ENCODE measurements at places on chromosomes 16 and 17.

DNA sequence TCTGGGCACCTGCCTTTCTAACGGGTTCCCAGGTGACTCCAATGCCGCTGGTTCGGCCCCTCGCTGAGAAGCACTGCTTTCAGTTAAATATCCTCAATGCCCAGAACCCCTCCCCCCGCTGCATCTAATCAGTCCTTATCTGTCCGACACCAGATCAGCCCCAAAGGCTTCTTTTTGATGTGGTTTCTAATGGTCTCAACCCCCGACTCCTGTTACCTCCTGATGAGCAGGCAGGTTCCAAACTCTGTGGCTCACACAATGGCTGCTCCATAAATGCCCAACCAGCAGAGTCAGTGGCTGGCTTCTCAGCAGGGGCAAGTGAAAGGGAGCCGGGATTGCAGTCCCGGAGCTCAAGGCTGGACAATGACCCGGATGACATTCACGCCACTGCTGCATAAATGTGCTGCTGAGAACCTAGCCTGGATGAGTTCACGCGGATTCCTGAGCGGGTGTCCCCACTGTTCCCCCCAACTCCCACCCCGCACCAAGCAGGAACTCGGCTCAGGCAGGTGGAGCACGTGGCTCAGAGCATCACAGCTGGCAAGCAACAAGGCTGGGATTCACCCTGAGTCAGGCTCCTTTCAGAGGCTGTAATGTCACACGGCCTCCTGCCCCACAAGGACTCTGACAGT is 1.0 kb upstream of the SLC38A8 start:
- DNase-seq = no peak

- peak; percentile 55 for DNase-seq
These were observed 1.8 kb downstream of the ASGR1 start for GRCh38 chr17:7177191-7177953.

GRCh38 chr16:86884390-86884650 is 306.0 kb downstream of the FOXL1 start:
- DNase-seq = no peak

GRCh38 chr17:57441270-57441600 is 184.9 kb downstream of the MSI2 start:
- no peak for DNase-seq

GRCh38 chr16:11128211-11129141 is 127.5 kb downstream of the SOCS1 start:
- no peak for DNase-seq

GRCh38 chr17:45394913-45395568 is 37.6 kb downstream of the ARHGAP27 start:
- peak; percentile 74 for DNase-seq

GRCh38 chr17:36879027-36879426 is 58.2 kb upstream of the LHX1 start:
- no peak for DNase-seq

GRCh38 chr16:8818504-8819270 is 21.0 kb downstream of the PMM2 start:
- no peak for DNase-seq

GRCh38 chr16:9114112-9114511 is 22.7 kb downstream of the HAPSTR1 start:
- no peak for DNase-seq

DNA sequence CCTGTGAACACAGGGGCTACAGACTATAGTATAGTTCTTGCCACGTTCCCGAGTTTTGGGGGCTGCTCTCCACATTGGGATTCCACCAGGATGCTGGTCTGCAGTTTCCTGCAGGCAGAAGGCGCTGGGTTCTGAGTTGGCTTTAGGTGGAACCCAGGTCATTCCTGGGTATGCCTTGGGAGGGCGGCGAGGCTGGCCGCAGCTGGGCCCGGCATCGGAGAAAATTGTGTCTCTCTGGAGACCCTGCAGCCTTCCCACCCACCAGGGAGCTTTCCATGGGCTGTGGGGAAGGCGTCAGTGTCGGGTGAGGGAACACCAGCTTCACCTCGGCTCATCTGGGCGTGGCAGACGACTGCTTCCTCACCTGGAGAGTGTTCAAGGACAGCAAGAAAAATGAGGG is 183.6 kb downstream of the RAB11FIP4 start:
- no peak for DNase-seq

- no peak for DNase-seq
These were observed 21.2 kb downstream of the TRAF4 start for GRCh38 chr17:28765038-28765437.

DNA sequence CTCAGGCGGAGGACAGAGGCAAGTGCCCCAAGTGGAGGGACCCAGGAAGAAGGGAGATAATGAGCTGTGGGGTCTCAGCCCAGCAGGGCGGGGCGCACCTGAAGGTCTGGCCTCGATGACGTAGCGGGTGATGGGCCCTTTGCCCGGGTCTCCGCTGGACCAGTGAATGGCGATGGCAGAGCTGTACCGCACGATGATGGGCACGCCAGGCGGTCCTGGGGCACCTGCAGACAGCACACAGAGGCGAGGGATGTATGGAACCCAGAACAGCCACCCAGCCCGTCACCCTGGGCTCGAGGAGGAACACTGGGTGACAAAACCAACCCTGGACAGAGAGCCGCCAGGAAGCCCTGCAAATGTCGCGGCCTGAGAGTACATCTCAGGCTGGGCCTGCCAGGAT is 46.2 kb upstream of the CDC42EP4 start:
- DNase-seq = no peak

DNA sequence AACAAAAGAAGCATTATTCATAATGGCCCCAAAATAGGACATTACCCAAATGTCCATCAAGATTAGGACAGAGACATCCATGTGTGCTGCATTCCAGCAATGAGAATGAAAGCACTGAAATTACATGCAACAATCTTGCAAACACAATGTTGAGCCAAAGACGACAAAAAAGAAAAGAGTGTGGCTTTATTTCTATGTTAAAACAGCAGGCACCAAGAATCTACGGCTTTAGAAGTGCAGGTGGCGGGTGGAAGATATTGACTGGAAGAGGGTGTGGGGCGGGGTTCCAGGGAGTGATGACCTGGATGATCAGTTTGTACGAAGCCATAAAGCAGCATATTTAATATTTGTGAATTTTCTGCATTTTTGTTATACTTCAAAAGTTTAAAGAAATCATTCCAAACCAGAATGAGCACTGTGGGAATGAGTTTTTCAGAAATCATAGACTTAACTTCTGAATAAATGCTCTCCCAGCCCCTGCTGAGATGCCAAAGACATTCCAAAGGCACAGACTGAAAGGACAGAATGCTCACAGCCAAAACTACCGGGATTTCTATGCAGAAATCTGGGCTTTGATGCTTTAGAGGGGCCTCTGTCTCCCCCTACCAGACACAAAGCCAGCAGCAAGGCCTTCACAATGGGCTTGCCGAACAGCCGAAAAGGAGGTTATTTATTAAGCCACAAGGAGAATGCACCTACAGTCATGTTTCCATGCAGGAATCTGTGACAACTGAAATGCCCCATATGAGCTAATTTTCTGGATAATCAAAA is 361.6 kb downstream of the GRIN2A start:
- DNase-seq = no peak

DNA sequence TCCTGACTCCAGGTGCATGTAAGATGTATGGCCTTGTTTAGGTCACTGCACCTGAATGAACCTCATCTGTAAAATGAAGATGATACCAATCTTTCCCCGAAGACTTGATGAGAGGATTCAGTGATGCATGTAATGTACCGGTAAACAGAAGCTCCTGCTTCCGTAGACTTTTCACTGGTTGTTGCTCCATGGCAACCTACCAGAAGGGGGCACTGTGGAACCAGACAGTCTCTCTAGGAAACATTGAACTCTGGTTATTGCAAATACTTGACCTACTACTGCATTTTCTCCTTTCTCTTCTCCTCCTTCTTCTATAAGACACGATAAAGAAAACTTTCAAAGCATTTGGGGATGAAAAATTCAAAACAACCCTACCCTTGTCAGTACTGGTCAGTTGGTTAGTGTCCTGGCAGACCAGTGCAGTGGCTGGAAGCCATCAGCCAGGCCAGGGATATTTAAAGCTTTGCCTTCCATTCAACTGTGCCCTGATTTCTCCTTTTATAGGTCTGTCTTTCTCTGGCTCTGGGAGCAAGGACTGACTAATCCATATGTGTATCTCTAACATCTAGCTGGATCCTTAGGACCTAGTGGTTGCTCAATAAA is 667.4 kb upstream of the SALL1 start:
- peak; percentile 33 for DNase-seq

- no peak for DNase-seq
These were observed 2.8 kb upstream of the IL21R start for GRCh38 chr16:27398894-27399853.

GRCh38 chr17:63571632-63572310 is 21.5 kb downstream of the DCAF7 start:
- peak; percentile 45 for DNase-seq

DNA sequence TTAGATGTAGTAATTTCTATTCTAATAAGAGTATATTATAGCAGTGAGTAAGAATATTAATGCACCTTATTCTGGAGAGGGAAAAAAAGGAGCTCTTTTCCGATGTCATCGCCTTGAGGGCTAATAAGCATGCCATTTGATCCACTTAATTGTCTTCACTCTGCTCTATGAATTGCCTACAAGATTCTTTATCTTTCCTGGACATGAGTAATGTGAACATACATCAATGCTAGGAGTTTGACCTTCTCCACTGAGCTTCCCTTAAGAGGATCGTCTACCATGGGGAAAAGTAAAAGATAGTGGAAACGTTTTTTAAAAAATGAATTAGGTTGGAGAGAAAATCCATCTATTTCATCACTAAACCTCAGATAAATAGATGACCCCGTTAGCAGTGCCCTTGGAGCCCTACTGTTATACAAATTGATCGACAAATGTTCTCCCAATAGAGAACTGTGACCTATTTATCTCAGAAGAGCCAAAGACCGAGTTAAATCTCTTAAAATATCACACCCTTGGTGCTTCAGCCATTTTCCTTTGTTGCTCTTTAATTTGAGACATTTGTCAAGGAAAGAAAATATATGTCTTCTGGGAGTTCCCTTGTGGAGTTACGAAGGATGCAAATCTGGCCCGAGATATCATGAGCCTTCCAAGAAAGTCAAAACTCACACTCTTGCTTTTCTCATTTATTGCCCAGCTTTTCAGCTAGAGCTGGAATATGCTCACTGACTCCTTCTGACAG is 898.5 kb downstream of the KCNJ2 start:
- DNase-seq = no peak

- peak; percentile 34 for DNase-seq
These were observed 48.0 kb upstream of the CDYL2 start for GRCh38 chr16:80852261-80852872.

GRCh38 chr16:31087481-31087880 is 1.3 kb downstream of the PRSS53 start:
- DNase-seq = no peak

- no peak for DNase-seq
These were observed 29.6 kb upstream of the ABCA9 start for GRCh38 chr17:69090365-69090764.

- no peak for DNase-seq
These were observed 14.3 kb upstream of the PDK2 start for GRCh38 chr17:50080827-50081226.

GRCh38 chr17:41308918-41309359 is at the start of gene KRTAP16-1:
KRTAP16-1 (minus strand) TSS chr17:41309309; CDS start chr17:41309253, 56 bp downstream.
- no peak for DNase-seq

- DNase-seq = no peak
These were observed 48.9 kb downstream of the TEX2 start for GRCh38 chr17:64213995-64214811.

DNA sequence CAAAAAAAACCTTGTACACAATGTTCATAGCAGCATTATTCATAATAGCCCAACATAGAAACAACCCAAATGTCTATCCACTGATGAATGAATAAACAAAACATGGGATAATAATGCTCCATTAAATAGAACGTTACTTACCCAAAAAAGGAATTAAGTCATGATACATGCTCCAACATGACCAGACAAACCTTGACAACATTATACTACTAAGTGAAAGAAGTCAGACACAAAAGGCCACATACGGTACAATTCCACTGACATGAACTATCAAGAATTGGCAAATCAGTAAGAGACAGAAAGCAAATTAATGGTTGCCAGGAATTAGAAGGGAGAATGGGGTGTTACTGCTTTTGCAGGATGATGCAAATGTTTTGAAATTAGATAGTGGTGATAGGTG is 193.8 kb upstream of the SHISA6 start:
- no peak for DNase-seq

GRCh38 chr17:39628655-39629493 is 2.1 kb downstream of the PPP1R1B start:
- DNase-seq = no peak

- no peak for DNase-seq
These were observed 12.3 kb downstream of the TRPV1 start for GRCh38 chr17:3596804-3597464.

DNA sequence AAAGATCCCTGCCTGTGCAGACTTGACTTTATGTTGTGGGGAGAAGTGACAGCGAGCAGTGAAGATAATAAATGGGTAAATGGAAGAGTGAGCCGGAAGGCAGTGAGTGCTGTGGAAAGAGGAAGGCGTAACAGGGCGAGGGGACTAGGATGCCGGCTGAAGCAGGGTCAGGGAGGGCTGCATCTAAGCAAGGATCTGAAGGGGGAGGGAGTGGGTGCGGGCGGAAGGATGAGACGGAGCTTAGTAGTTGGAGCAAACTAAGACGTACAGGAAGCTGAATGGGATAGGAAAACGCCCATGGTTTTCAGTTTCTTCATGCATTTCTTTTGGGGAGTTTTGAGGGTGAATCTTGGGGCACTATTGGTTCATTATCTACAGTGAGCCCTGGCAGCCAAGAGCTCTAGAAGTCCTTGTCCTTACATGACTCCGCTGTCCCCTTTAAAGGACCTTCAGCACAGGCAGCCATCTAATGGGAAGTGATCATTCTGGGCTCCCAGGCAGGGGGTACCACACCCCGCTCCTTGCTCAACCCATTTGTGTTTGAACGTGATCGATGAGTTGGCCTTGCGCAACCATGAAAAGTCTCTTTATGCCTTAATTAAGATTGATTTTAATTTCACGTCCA is 10.4 kb upstream of the NAT9 start:
- no peak for DNase-seq

DNA sequence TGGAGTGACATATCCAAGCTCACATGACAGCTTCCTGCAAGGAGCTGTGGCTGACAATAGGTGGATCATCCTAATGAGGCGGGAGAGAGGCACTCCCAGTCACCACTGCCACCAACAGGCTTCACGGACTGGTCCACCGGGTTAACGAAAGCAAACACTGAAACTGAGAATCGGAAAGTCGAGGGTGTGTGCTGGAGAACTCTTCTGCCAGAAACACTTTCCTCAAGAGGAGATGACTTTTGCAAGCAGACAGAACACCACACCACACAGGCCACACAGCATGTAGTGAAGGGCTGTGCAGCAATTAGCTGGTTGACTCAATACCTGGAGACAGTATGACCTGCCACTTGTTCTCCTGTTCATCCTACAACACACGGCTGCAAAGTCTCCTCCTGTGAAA is 53.0 kb upstream of the DNAJA2 start:
- no peak for DNase-seq

- DNase-seq = no peak
These were observed 85.4 kb downstream of the TBC1D16 start for GRCh38 chr17:79950306-79950705.

- DNase-seq = no peak
These were observed 24.2 kb downstream of the MAP3K3 start for GRCh38 chr17:63646488-63646806.
